ENCODE measurements at places on chromosomes 3 and 15.

- no peak for DNase-seq
These were observed 20.0 kb downstream of the DHX36 start for GRCh38 chr3:154304116-154304786.

DNA sequence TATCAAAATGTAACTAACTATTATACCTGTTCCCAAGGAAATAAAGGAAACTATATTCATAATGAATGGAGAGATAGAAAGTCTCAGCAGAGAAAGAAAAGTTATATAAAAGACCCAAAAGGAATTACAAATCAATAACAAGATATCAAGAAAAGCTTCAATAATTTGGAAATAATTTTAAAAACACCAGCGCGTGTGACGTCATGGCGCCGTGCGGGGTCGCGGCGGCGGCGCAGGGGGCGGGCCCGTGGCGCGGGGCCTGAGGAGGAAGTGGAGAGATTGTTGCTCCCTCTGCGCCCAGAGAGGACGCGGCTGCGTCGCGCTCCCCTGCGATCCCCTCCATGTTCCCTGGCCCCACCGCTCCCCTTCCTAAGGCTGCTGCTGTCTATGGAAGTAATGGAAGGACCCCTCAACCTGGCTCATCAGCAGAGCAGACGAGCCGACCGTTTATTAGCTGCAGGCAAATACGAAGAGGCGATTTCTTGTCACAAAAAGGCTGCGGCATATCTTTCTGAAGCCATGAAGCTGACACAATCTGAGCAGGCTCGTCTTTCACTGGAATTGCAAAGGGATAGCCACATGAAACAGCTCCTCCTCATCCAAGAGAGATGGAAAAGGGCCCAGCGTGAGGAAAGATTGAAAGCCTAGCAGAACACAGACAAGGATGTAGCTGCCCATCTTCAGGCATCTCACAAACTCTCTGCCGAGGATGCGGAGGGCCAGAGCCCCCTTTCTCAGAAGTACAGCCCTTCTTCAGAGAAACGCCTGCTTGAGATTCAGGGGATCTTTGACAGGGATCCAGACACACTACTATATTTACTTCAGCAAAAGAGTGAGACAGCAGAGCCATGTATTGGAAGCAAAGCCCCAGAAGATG, 4.1 kb downstream of the XCR1 start:
- DNase-seq, result no peak

- no peak for DNase-seq
These were observed 32.5 kb upstream of the ICE2 start for GRCh38 chr15:60511351-60512031.

DNA sequence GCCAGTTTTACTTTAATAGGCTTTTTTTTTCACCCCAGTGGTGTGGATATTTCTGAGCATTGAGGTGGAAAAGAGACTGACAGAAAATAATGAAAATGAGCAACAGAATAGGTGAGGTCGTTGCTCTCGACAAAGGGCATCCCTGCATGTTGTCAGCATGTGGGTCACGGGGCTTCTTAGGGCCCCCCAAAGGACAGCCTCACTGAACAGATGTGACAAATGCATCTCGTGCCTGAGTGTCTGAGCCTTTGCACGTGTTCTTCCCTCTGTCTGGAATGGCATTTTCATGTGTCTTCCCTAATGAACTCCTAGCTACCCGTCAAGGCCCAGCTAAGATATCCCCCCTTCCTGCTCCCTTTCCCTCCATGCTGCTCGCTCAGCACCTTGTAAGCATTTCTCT, 31.8 kb downstream of the FAH start:
- no peak for DNase-seq

DNA sequence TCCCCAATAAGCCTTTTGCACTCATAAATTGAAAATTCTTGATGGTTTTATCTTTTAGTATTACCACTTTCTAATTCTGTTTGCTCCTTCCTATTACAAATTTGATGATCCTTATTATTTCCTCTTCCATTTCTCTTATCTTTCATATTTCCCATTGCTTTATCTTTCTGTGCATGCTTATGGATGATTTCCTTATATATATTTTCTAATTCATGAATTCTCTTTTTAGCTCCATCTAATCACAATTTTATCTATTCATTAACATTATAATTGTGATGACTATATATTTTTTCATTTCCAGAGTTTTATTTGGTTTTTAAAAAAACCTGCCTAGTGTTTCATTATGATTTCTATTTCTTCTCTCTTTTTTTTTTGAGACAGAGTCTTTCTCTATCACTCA, 17.9 kb downstream of the FOXL2NB start:
- DNase-seq, result no peak

- DNase-seq, result no peak
These were observed 153.4 kb upstream of the TSPAN3 start for GRCh38 chr15:77224352-77224751.

DNA sequence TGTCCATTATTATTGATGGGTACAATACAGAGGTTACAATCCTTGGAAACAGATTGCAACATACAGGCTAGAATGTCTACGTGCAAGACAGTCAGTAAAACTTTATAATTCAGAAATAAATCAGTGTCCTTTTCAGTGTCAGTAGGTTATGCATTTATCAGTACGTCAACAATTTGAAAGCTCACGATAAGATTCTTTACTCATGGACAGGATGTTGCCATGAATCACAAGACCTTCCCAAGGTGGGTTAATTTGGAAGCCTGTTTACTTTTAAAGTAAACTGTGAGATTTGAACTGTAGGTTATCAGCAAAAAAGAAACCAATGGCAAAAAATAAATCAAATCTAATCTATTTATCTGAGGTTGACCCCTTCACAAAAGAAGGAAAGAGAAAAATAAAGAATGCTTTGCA, 243.9 kb upstream of the AGTR1 start:
- no peak for DNase-seq

DNA sequence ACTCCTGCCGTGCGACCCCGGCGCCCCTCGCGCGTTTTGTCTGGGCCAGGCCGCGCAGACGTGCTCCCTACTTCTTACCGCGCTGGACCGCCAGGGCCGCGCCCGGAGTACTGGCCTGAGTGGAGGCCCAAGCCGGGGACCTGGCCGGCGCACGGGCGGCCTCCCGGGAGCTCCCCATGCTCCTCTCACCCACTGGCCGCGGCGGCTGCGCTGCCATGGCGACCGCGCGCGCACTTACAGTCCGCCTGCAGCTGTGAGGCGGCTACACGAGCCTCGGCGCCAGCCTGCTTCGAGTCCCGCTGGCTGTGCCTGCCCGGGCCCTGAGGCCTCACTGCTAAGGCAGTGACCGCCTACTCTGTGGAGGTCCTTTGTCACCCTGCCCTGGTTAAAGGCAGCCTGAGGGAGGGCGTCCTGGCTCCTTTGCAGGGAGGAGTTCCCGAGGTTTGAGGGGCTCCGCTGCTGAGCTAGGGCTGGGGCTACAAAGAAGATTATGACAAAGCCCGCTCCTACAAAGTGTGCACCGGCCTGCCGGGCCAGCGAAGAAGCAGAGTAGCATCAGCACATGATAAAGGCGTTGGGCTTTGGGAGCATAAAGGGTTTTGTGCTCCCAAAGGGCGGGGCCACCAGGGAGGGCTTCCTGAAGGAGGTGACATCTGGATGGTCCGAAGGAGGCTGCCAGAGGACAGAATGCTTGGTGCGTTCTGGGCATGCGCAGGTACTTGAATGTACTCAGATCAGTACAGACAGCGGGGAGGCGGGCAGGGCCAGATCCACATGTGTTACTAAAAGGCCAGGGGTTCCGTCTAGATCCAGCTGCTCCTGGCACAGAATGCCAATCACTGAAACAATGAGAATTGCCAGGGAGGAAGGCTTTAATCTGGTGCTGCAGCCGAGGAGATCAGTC, at the start of the genes LRRC34 and LRRIQ4:
Gene LRRC34 (minus strand): TSS at position 573 of the 904 bp plus-strand sequence. CDS start 356 bp downstream, at position 217.
Gene LRRIQ4 (plus strand): TSS at position 539 of the 904 bp plus-strand sequence. CDS start 9,052 bp downstream, outside the sequence.
- DNase-seq, result peak; percentile 52

DNA sequence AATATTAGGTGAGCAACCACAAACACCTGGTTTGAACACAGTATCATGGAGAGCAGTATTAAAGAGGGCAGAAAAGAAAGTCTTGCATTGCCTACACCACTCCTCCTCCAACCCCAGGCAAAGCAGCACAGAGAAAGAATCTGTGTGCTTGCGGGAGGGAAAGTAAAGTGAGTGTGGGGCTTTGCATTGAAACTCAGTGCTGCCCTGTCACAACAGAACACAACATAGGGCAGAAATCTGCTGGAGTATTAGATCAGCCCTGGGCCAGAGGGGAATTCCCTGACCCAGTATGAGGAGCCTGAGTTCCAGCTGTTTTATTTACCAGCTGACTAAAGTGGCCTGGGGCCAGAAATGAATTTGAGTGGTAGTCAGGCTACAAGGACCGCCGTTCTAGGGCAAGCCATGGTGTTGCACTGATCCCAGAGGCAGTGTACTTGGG, 75.5 kb downstream of the SPATA16 start:
- no peak for DNase-seq

DNA sequence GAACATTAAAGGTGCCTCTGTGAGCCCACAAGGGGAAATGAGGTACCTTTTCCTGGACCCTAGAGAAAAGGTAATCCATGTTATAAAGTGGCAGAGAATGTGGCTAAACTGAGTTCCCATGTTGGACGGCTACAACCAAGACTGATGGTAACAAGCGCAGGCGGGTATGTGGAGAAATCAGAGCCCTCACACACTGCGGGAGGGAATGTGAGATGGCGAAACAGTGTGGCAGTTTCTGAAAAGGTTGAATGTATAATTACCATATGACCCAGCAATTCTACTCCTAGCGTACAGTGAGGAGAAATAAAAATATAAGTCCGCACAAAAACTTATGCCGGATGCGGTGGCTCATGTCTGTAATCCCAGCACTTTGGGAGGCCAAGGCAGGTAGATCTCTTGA, 24.1 kb upstream of the SHISA5 start:
- DNase-seq, result no peak

DNA sequence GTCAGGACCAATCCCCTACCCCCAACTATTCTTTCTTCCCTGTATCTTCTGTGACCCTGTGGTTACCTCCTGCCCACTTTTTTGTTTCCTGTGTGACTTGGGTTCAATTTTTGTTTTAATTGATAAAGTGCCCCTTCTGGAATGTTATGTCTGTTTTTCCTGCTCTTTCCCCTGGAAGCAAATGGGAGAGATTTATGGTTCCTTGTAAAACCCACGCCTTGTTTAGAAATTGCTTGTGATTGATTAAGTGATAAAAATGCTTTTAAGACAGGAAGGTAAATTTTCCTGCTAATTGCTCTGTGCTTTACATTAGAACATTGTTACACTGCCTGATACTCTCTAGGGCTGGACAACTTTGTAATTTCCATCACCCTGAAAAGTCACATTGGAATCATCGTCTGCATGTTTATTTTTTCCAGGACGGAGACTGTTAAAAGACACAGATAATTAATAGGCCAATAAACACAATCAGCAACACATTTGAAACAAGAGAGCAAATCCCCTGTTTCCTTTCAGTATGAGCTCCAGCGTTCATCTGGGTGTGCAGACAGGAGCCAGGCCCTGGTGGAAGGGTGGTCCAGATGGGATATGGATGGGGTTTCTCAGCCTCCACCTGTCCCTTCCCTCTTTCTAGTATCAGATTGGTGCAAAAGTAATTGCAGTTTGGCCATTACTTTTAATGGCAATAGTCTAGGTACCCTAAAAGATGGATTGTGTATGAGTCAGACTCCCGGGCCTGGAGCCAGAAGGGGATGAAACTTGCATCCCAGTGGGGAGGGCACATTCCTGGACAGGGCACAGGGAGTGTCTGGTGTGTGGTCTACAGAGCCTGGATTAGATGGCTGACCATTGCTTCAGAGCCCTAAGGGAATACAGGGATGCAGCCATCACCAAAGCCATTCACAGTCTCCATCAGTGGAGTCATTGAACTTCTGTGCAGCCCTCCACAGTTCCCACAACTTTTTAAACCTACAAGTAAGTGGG, 58.1 kb upstream of the AGBL1 start:
- DNase-seq, result no peak

GRCh38 chr3:23938688-23939087, 6.4 kb upstream of the NR1D2 start:
- no peak for DNase-seq

GRCh38 chr3:52233968-52234367, 5.0 kb downstream of the TWF2 start:
- DNase-seq, result no peak

DNA sequence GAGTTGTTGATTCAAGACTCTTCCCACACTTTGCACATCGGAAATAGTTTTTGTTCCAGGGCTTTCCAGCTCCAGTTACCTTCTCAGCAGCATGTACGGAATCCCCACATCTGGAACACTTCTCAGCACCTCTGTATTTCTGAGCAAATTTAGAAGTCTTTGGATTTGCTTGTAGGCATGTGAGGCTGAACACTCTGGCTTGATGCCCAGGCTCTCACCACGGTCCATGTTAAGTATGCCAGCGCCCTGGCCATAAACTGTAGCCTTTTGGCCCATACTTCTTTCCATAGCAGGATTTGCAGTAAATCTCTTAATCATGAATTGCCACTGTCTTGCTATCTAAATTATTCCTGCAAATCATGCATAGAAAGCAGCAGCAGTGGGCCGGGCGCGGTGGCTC, 24.4 kb downstream of the ATP2C1 start:
- no peak for DNase-seq

DNA sequence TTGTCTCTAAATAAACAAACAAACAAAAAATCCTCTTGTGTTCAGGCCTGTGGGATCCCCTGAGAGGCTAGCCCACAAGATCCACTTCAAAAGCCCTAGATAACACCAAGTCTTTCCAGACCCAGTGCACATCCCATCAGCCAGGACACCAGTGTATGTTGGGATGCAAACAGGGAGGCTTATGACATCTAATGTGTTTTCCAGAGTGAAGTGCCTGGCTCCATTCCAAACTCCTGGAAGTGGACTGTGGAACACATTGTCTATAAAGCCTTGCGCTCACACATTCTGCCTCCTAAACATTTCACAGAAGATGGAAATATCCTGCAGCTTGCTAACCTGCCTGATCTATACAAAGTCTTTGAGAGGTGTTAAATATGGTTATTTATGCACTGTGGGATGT, 57.0 kb downstream of the MLH1 start:
- DNase-seq, result no peak

DNA sequence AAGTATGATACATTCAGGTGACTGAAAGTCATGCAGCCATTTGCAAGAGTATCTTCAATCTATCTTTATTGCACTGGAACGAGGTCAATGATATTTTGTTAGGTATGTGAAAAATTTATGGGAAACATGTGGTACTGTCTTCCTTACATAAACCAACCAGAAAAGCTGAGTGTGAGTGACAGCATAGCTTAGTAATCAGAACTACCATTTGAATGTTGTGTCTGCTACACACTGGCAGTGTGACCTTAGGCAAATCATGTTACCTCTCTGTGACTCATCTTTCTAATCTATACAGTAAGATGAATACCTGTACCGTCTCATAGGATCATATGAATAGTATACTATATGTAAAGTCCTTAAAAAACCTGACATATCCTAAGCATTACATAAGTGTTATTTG, 337.9 kb upstream of the IL12A start:
- DNase-seq, result no peak

GRCh38 chr15:84082739-84083138, 152.8 kb upstream of the GOLGA6L4 start:
- no peak for DNase-seq

- DNase-seq, result no peak
These were observed 8.0 kb upstream of the P4HTM start for GRCh38 chr3:48982016-48982415.
